ENCODE measurements at places on chromosomes 4 and X.

GRCh38 chr4:187236209-187236890, 512.7 kb upstream of the FAT1 start:
- DNase-seq, result no peak

GRCh38 chr4:118953276-118953675, 64.6 kb downstream of the SYNPO2 start:
- DNase-seq, result no peak

- DNase-seq, result no peak
Observed at GRCh38 chr4:88054901-88055300, 47.5 kb downstream of the PKD2 start.

GRCh38 chr4:88107406-88108107, 50.9 kb downstream of the ABCG2 start:
- no peak for DNase-seq

DNA sequence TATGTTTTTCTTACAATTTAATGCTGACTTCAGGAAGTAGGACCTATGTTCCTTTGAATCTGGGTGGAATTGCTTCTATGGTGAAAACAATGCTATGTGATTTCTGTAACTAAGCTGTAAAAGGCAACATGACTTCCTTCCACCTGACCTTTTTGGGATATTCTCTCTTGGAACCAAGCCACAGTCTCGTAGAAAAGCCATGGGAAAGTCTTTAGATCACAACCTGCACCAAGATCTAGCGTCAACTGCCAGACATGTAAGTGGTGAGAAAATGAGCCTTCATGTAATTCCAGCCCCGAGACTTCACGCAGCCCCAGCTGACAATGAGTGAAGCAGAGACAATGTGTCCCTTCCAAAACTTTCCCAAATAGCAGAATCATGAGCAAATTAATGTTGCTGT, 297.0 kb upstream of the DCAF8L1 start:
- no peak for DNase-seq

- no peak for DNase-seq
Observed at GRCh38 chr4:47749060-47749459, 88.8 kb downstream of the CORIN start.

GRCh38 chr4:17968721-17969120, 52.8 kb downstream of the LCORL start:
- DNase-seq, result no peak

- DNase-seq, result no peak
Observed at GRCh38 chr4:128275346-128275745, 12.3 kb downstream of the PGRMC2 start.
